ENCODE measurements at places on chromosomes 16 and 17.

DNA sequence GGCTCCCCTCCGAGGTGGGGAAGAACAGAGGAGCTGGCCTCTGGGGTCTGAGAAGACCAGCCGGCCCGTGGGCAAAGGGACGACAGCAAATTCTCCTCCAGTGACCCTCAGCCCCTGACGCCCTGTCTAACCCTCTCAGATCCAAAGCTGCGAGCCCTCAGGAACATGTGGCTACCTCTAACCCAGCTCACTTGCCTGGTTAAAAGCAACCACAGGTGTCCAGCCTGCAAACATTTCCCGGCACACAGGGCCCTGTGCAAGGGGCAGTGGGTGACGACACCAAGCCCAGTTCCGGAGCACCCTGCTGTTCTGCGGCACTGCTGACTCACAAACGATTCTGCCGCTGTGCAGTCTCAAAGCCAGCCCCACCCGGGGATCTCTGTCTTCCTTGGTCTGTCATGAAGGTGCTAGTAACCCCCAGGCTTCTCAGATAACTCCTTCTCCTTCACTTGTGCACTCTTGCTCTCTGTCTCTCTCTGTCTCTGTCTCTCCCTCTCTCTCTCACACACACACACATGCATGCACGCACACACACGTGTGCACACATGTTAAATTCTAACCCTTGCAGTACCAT, 23.0 kb downstream of the WNT3 start:
- no peak for DNase-seq

DNA sequence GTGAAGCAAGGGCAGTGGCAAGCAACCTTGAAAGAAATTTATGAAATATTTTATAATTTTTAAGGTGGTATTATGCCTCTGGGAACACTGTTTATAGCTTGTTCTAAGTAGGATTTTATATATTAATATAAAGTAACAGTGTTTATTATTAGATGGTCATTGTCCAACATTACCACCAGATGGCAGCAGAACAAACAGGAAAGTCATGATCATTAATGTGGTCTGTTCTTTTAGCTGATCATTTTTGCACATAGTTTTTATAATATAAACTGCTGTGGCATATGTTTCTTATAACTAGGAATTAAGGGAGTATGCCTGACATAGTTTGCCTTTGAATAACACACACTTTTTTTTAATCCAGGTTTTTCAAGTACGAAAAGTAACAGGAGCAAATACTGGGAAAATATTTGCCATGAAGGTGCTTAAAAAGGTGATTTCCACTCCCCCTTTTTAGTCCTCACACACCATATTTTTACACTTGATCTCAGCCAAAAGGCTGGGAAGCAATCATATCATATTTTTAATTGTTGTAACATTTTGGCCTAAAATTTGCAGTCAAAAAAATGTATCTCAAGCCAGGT, 21.4 kb downstream of the RPS6KB1 start:
- no peak for DNase-seq

- no peak for DNase-seq
Measured at GRCh38 chr17:60134396-60135150, 15.2 kb upstream of the CA4 start.

- no peak for DNase-seq
Measured at GRCh38 chr17:77068915-77069314, 71.9 kb upstream of the SEC14L1 start.

GRCh38 chr17:74108126-74108705, 95.3 kb upstream of the RPL38 start:
- no peak for DNase-seq

- no peak for DNase-seq
Measured at GRCh38 chr17:46935658-46936266, 12.8 kb downstream of the GOSR2 start.

DNA sequence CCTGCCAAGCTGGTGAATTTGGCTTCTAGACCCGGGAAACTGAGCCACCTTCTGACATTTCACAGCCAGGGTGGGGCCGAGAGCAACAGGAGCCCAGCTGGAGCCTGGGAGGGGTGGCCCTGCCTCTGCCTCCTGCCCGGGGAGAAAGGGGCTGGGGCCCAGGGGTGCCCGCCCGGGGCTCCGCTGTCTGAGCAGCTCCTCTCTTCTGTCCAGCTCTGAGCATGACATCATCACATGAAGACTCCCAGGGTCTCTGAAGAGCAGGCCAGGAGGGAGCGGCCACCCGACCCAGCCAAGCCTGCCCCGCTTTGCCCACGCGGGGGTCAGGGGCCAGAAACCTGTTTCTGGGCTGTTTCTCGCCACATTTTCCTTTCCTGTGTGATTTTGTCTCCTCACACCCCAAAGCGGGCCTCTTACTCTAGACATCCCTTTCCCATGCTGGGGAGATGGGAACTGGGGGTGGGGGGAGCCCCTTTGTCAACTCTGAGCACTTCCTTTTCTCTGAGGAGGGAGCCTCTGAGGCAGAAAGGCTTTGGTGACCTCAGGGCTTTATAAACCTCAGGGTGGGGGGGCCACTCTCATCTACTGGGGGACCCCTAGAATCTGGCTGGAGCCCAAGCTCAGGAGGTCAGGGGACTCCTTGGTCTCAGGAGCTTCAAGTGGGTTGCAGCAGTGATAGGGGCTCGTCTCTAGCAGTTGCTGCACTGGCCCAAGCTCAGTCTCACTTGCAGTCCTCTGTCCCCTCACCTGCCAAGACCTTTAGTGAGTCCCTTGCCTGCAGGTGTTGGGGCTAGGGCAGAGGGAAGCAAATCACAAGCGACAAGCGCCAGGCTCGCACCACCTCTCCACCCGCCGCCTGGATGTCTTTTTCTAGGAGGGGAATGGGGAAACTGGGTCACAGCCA, 7.6 kb downstream of the UBALD2 start:
- DNase-seq = no peak

GRCh38 chr17:7744416-7744815, 26.9 kb downstream of the DNAH2 start:
- DNase-seq = no peak

GRCh38 chr16:27286451-27286850, 17.9 kb upstream of the NSMCE1 start:
- no peak for DNase-seq

DNA sequence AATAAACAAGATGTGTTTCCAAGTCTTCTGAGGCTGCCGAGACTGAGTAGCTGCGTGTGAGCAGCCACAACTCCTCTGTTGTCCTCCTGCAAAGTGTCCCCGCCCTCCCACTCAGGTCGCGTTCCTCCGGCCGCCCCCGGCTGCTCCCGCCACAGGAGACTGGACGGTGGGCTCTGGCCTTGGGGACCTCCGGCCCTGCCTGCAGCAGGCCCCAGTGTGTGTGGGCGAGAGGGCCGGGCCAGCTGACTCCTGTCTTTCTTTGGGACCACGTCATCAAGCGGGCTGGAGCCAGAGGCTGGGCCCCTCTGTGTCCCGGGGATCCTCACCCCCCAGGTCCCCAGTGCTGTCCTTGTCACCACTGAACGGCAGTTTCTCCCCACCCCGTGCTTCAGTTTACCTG, 175.3 kb downstream of the NPIPB11 start:
- no peak for DNase-seq

DNA sequence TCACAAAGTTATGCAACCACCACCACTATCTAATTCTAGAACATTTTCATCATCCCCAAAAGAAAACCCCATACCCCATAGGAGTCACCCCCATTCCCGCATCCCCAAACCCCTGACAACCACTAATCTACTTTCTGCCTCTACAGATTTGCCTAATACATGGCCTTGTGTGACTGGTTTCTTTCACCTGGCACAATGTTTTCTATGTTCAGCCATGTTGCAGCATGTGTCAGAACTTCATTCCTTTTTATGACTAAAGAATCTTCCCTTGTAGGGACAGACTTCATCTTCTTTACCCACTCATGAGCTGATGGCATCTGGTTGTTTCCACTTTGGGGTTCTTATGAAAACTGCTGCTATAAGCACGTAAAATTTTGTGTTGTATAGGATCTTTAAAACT, 34.6 kb downstream of the CYTH1 start:
- no peak for DNase-seq

DNA sequence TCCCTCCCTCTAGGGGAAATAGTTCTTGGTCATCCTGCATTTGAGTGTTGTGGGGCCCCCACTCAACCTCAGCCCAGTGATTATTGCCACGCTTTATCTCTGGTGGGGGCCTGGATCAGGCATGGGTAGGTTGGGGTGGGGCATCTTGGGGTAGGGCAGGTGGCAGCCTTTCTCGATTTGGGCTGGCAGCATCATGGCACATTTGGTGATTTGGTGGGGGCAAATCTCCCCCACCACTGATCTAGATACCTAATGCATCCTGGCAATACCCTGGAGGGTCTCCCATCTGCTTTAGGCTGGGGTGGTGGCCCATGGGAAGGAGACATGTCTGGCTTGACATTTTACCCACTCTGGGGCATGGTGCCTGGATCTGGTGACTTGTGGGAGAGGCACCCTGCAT, 40.2 kb downstream of the NLRP1 start:
- no peak for DNase-seq

GRCh38 chr17:33901085-33901484, 354.0 kb upstream of the CCL2 start:
- no peak for DNase-seq

DNA sequence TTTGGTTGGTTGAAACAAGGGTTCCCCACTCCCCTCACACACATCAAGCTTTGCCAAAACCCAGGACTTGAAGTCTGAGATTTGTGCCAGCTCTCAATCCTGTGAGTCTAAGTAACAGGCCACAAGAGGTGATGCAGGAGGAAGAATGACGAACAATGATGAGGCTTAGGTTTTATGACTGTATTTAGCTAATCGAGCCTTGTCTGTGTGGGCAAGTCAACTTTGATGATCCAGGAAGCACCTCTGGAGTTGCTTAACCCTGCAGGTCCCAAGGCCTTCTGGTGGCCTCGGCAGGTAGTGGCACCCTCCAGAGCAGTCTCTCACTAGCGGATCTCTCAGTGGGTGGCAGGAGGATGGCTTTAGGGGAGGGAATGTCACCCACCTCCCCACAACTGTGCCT, 28.7 kb downstream of the CDK5RAP3 start:
- no peak for DNase-seq

- DNase-seq = no peak
Measured at GRCh38 chr16:86243571-86244154, 266.7 kb upstream of the FOXF1 start.

DNA sequence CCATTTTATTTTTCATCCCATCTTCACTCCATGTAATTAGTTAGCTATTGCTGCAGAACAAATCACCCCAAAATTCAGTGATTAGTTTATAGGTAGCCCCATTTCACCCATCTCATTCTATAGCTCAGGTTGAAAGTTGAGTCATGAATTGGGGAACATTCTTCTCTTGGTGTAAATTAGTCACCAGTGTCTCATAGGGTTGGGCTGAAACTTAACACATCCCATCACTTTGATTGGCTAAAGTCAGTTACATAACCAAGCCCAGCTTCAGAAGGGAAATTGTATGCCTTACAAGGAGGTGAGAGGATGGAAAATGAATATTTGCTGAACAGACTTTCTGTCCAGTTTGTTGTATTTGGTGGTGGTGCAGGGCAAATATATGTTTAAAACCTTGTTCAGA, 477.5 kb downstream of the WWOX start:
- no peak for DNase-seq

DNA sequence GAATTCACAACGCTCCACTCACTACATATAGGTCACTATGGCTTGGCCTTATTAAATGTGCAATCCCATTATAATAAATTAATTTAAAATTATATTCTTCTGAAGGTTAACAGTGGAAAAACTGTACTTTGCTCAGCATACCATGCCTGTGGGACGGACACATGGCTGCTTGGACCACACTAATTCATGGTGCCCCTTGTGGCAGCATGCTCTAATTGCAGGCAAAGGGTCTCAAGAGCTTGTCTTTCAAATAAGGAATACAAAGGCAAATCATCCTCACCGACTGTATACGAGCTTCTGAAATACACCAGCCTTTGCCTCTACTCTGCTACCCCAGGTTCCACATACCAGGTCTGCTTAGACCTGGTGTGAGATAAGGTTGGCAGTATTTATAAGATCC, 11.7 kb downstream of the SMPD3 start:
- no peak for DNase-seq

DNA sequence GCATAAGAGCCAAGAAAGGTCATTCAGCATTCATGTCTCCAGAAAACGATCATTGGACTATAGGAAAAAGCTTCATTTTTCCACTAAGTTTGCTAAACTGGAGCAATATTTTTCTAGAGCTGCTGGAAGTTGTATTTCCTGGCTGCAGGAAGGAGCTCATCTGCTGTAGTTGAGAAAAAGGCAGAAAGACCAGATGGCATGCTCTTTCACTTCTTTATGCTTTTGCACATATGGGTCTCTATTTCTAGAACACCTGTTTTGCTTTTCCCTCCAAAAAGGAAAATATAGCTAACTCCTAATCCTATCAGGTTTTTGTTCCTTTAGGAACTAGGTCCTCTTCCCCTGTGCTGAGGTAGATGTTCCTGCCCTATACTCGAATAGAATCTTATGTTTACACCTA, 61.9 kb upstream of the HLF start:
- no peak for DNase-seq

DNA sequence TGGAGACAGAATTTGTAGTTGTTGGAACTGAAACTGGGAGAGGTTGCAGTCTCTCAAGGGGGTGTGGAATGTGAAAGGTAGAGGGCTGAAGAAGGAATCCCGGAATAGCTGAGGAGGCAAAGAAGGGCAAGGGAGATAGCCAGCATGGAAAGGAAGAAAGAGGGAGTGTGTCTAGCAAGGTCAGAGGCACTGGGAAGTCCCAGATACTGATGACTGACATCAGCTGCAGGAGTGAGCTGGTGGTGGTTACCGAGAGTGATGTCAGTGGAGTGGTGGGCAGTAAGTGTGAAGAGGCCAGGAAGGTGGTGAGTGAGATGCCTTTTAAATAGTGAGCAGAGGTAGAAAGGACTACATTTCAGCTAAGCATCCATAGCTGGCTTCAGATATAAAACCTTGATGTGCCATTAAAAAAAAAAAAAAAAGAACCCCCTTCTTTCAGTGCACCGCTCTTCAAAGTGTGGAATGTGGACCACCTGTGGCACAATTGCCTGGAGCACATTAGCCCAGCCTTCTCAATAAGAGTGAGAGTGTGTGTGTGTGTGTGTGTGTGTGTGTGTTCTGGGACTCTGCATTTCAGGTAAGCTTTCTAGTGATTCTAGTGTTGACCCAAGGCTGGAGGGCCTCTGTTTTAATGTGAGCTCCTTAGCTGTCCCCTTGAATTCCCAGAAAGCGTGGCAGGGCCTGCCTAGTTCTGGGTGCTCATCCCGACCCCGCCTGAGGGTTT, 8.5 kb downstream of the PRMT7 start:
- DNase-seq = peak; percentile 9

DNA sequence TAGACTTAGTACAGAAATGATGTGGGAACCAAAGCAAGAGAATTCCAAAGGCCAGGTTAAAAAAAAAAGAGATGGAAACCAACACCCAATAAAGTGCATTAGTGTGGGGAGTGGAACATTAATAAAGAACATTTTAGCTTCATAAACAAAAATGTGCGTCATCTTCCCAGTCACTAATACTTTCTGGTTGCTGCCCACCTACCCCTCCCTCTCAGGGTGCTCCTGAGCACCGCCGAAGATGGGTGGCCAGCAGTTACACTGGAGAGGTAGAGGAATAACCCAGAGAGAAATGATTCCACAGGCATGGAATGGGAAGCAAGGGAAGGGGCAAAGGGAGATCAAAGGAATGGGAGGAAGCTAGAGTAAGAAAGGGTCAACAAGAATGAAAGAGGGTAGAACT, 6.0 kb upstream of the CHD3 start:
- DNase-seq = no peak
